Coronary artery (tissue), 2 donors: ENCODE measurements at places on chromosomes 13 and 19.

DNA sequence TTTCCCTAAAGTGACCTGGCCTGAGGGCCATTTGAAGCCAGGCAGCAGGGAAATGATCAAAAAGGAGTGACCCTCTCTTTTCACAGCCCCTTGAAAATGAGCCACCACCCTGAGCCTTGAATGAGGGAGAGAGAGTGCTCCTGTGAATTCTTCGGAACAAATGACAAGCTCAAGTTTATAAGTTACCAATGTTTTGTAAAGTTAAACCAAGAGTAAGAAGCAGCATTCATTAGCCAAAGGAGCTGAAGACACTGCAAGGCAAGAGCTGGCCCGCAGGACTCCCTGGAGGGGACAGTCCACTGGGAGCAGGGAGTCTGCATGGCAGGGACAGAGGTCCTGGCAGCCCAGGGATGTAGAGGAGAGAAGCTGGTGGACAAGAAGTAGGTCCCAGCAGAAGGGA lies 16.7 kb upstream of the CCNP start:
- no peak for DNase-seq

- no peak for DNase-seq
Observed at GRCh38 chr19:38850436-38850975, 720 bp upstream of the HNRNPL start.

DNA sequence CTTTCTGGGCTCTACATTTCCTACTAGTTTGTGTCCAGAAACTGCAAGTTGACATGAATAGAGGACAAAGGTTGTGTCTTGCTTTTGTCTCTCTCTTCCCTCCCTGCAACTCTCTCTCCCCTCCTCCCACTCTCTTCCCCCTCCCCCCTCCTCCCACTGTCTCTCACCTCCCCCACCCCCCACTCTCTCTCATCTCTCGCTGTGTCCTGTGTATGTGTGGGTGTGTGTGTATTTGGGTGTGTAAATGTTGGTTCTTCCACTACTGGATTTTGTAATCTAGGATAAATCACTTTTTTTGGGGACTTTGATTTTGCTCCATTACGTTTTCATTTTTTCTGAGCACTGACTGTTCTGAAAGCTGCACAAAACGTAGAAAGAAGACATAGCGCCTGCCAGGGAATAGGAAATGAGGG lies 48.4 kb downstream of the AKAP11 start:
- DNase-seq: no peak

DNA sequence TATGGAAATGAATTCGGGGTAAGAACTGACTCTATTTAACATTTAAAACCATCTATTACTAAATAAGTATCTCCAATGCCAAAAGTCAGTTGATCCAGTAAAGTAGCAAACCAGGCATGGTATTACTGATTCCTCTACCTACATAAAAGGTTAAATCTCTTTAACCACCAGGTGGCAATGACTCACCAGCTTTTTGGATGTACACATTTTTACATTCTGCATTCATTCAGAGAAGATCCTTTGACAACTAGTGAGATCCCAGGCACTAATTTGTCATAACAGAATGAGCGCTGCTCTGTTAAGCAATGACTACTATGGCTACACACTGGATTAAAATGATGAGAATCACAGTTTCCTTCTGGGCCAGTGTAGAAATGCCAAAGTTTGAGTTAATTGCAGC lies 329.8 kb upstream of the GPC6 start:
- DNase-seq: no peak

- DNase-seq: no peak
Observed at GRCh38 chr19:41274802-41275201, 10.6 kb downstream of the HNRNPUL1 start.

DNA sequence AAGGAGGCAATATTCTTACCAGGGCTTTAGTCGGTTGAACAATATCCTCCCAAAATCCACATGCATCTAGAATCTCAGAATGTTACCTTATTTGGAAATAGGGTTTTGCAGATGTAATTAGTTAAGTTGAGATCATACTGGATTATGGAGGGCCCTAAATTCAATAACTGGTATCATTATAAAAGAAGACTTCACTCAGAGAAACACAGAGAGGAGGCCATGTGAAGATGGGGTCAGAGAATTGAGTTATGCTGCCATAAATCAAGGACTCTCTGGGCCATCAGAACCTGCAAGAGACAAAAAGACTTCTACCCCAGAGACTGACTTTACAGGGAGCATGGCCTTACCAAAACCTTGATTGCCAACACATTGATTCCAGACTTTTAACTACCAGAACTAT lies 1611.1 kb downstream of the SLITRK5 start:
- no peak for DNase-seq

- DNase-seq: no peak
Observed at GRCh38 chr19:10642473-10643171, 11.5 kb upstream of the ILF3 start.

GRCh38 chr13:76707360-76707759 lies 178.8 kb downstream of the KCTD12 start:
- no peak for DNase-seq

DNA sequence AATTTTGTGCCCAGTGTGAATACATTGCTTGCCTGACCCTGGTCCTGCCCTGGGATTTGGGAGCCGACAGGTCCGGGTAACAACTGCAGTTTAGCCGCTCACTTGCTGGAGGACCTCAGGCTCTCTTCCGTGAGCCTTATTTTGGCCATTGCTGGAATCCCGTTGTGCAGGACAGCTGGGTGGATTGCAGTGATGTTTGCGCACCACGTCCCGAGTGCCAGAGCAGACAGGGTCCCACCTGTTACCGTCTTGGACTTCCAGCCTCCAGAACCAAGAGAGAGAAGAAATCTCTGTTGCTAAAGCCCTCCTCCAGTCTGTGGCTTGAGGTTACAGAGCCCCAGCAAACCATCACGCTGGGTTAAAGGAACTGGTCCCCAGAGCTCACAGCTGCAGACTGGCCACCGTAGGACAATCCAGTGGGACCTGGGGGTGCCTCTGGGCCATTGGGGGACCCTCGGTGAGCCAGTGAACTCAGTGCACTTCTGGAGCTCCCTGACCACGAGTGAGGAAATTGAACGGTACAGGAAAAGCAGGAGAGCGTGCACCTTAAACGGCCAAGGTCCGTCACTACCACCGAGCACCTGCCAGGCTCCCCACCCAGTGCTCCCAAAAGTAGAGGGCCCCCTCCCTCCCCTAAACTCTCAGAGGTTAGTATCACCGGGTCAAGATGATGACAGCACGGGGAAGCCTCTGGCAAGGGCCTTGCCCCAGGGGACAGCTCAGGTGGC lies 92.9 kb downstream of the GNG7 start:
- no peak for DNase-seq
